Right hindlimb (tissue), 1 donor: ENCODE measurements at places on chromosomes 7 and 10.
A peak's percentile ranks its signal among the peaks of the same experiment; 100 is the strongest.

- no peak for DNase-seq
Measured at GRCh38 chr7:76241141-76241540, 39.4 kb downstream of the SRRM3 start.

DNA sequence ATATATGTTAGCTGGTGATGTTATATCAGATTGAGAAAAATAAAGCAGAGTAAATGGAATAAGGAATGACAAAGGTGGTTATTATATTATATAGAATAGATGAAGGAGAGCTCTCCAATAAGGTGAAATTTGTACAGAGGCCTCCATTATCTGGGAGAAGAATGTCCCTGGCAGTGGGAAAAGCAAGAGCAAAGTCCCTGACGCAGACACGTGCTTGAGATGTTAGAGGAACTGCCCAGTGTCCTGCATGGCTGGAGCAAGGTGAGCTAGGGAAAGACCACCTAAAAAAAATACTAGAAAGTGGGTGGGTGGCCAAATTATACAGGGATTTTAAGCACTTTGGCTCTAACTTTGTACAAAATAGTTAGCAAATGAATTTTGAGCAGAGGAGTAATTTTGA, 120.7 kb downstream of the MDFIC start:
- DNase-seq, result no peak

GRCh38 chr7:28026237-28026636, 154.4 kb downstream of the JAZF1 start:
- DNase-seq, result no peak

- no peak for DNase-seq
Measured at GRCh38 chr10:77592946-77593636, 44.5 kb downstream of the KCNMA1 start.

- DNase-seq, result no peak
Measured at GRCh38 chr10:84608126-84608525, 279.7 kb downstream of the CCSER2 start.

GRCh38 chr10:19518632-19519031, 297.6 kb upstream of the PLXDC2 start:
- DNase-seq, result no peak

- no peak for DNase-seq
Measured at GRCh38 chr7:4861227-4861626, 603 bp downstream of the PAPOLB start.

DNA sequence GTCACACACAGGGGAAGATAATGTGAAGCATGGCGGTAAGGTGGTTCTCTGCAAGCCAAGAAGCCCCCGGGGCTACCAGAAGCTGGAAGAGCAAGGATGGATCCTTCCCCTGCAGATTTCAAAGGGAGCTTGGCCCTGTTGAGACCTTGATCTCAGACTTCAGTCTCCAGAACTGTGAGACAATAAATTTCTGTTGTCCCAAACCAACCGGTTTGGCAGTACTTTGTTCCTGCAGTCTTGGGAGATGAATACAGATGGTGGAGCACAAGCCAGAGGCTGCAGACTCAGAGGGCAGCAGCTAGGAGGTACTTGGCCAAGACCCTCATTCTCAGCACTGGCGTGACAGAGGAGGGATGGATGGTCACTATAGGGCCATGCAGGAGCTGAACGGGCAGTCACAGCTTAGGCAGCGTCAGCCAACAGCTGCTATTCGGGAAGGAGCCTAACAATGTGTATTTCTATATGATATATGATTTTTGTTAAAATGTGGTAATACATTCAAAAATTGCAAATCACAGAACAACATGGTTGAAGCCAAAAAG, 387.3 kb downstream of the TNS3 start:
- peak; percentile 51 for DNase-seq

- DNase-seq, result no peak
Measured at GRCh38 chr10:123869020-123869414, 22.6 kb downstream of the CPXM2 start.

DNA sequence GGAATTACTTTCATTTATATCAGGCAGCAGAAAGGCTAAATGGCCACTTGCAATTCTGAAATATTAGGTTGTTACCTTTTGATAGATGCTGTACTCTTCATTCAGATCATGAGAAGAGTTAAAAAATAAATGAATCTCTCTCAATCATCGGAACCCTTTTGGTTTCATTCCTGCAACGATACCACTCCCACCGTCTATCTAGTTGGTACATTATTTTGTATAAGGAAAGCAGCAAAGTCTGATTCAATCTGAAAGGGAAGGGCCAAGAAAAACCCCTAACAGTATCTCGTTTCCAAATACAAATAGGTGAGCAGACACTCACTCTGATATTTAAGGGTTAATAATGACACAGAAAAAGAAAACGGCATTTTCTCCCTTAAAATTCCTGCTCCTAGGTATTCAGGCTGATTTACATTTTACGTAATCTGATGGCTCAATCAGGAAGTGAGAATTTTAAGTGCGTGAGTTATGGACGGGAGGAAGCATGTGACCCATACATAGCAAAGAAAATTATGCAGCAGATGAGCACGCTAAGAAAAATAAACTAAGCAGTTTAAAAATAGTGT, 209.4 kb upstream of the KLF14 start:
- DNase-seq, result no peak

DNA sequence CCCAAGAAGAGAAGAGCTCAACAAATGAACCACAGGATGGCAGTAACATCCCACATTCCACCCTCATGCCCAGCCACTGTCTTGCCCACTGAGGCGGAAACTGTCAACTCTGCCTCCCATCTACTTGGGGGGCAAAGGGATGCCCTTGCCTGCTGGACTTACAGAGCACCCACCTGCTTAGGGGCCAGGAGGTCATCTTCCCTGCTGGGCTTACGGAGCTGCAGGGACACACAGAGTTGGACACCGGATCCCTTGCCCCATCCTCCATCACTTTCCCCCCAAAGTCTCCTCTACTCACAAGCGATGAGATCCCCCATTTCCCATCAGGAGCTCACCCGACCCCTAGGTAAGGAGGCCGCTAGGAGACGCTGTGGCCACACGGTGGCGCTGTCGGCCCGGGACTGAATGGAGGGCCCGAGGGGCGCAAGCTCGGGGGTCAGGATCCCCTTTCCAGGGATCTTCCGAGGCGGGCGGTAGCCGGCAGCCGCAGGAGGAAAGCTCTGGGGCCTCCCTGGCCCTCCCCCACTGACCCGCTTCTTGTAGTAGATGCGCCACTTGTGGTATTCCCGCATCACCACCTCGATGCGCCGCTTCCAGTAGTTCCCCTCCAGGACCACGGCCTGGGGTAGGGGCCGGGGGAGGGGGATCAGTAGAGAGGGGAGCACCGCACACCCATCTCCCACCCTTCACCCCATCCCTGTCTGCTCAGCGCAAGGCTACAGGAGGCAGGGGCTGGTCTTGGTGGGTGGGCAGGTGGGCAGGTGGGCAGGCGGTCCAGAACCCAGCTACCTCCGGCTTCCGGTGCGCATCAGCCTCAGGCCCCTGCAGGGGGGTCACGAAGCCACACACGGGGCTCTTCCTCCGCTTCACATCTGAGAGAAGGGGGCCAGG, 17.3 kb downstream of the MLXIPL start:
- DNase-seq, result peak; percentile 68

GRCh38 chr7:51242881-51243518, 73.6 kb downstream of the COBL start:
- no peak for DNase-seq

DNA sequence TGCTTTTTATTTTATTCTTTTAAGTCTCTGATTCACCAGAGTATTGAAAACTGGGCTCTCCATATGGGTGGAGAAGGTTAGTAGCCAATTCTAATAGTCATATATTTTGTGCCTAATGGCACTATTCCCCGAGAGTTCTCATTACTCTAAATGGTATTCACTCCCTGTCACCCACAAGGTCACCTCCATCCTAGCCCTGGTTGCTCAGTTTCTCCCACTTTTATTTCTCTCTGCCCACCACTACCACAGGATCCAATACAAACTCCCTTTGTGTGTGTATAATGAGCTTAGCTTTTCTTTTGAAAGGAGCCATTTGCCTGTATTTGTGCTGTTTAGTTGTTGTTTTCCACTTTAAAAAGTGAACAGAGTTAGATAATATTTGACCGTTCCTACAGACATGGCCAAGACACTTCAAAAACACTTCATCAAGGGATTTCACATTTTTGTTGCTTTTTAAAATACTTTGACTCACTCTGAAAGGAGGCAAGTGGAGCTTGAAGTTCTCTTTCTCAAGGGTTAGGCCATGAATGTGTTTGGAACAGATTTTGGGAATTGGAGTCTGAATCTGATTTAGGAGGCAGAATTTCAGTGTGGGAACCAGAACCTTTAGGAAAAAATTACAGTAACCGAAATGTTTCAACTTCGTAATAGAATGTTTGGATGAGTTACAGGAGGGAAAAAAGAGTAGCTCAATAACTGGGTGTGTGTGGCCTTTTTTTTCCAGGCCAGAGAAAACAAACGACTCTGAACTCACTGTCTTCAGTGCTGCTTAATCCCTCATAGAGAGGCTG, 321.3 kb downstream of the BICC1 start:
- peak; percentile 45 for DNase-seq

DNA sequence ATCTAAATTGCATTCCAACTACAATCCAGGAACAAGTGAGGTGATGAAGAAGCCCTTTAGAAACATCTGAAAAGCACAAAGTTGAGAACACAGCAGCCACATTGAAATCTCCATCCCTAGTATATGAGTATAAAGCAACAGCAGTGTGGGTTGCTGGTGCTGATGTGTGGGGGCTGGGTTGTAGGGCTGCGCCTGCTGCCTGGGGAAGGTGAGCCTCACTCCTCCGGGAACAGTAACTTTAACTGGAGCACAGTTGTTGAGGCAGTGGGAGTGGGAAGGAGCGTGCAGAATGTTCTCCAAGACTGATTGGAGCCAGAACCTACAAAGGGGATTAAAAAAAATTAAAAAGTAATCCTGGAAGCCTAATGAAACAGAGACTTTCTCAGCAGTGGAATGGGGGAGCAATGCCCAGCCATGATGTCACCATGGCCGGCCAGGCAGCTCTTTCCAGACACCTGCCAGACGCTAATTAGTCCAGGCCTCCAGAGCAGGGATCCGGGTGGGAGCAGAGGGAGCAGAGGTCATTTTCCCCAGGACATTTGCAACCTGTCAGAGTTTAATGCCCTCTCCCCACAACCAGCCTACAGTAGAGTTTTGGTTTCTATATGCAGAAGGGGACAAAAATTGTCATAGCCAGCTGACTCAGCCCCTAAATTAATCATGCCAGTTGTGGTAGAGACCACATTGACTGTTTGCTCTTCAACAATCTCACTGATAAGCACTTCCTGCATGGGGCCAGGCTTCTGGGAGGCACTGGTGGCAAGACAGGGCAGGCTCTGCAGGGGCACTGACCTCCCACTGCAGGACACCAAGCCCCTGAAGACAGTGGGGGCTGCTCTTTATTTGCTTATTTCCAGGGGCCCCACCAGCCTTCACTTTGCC, 133.0 kb upstream of the ZNF32 start:
- DNase-seq, result no peak

DNA sequence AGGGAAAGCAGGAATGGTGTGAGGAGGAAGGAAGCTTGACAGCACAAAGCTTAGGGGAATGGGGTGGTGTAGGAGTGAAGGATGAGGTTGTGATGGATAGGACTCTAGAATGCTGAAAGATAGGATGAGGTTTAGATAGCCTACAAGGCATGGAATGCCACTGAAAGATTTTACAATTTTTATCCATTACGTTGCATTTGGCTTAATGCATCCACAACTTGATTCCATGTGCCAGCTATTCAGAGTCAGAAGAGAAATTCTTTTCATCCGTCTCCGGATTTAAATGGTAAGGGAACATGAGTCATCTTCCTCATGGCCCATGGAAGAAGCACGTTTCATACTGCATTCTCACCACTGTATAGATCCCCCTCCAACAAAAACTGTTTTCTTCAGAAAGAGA, 212.4 kb upstream of the BMPER start:
- DNase-seq, result no peak

- no peak for DNase-seq
Measured at GRCh38 chr10:102615361-102615760, 28.9 kb upstream of the TRIM8 start.

DNA sequence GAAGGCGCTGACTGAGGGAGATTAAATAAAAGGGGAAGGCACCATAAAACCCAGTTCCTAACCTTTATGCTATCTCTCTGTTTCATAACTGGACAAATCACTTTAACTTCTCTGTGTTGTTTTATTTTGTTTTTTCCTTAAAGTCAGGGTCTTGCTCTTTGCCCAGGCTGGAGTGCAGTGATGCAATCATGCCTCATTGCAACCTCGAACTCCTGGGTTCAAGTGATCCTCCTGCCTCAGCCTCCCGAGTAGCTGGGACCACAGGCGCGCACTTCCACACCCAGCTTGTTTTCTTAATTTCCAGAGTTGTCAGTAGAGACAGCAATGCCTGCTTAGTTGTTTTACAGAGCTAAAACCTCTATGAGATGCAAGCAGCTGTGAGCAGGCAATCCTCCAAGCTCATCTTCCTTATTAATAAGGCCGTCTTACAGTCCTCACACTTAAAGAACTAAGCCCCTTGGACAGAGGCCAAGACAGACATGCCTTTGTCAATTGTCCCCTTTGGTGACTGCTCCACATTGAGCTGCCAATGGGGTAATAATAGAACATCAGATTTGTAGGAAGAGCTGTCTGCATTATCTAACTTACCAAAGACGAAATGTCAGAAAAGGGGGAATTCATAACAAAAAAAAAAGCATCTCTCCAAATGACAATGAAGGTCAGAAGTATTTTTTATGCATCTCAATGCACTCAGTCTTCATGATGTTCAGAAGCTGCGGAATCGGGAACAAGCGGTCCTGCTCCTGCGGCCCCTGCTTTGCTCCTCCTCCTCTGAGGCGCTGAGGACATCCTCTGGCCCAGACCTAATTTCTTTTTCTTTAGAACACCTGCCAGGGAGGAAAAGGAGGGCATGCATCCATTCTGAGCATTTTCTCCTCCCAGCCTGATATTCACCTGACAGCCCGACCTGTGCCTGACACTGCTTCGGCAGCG, 62.7 kb upstream of the RNF32 start:
- DNase-seq, result no peak

DNA sequence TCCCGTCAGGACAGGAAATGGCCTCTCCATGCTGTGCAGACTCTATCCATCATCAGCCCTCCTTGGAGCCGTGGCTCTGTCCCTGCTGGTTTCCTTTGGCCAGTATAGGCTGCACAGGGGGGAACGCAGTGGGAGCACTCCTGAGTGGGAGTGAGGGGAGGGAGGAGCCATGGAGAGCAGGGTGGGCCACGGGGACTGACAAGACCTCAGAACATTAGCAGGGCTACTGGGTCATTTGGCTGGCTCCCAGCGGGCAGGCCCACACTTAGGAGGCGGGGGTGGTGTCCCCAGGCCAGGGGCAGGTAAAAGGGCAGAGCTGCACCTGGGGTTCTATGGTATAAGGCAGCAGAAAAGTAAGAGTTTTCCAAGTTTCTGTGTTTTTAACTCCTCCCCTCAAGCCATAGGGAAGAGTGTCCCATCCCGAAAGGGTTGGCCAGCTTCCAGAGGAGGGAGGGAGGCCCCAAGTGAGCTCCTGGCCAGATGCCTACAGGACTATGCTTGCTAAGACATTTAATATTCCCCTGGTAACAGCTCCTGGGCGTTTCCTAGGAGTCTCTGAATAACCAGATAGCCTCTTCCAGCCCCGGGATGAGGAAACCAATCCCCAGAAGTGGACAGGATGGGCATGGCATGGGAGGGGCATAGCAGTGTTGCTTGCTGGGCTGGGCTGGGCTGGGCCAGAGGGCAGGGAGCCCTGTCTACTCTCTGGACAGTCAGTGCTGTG, 5.5 kb upstream of the OPN4 start:
- peak; percentile 72 for DNase-seq

GRCh38 chr10:48556713-48557112, 48.2 kb downstream of the ARHGAP22 start:
- no peak for DNase-seq
